ENCODE measurements at places on chromosomes 12 and 14. TPM values are rescaled to one million over a fixed set of nuclear protein-coding genes. Genes with fewer than 3 reads are reported as not detected.

The NTS gene
- 1.8 TPM for total RNA-seq

The HOXC9 gene
- total RNA-seq = not detected

The DPF3 gene
- 34.4 TPM for total RNA-seq

The VASH1 gene
- total RNA-seq = 40.7 TPM

The MANSC1 gene
- 5.6 TPM for total RNA-seq

The CCDC38 gene
- 0.27 TPM for total RNA-seq

The PPP1R1A gene
- 8.8 TPM for total RNA-seq

The GSC gene
- total RNA-seq = 2.0 TPM

The ZNF10 gene
- 48.7 TPM for total RNA-seq

The CLEC7A gene
- 5.1 TPM for total RNA-seq

The E2F7 gene
- 5.2 TPM for total RNA-seq

The ERBB3 gene
- total RNA-seq = 28.4 TPM

The FSCB gene
- total RNA-seq = 0.11 TPM

The NFATC4 gene
- total RNA-seq = 67.8 TPM

The ALG10B gene
- 19.7 TPM for total RNA-seq

The HOXC6 gene
- not detected for total RNA-seq

The INHBE gene
- total RNA-seq = not detected

The SYNDIG1L gene
- 0.60 TPM for total RNA-seq

The KIF5A gene
- 30.1 TPM for total RNA-seq

The C3AR1 gene
- 2.0 TPM for total RNA-seq

The MDGA2 gene
- 25.9 TPM for total RNA-seq

The RAB2B gene
- total RNA-seq = 45.2 TPM

The APOF gene
- total RNA-seq = not detected

The NR4A1 gene
- total RNA-seq = 58.5 TPM

The FOXG1 gene
- 1.2 TPM for total RNA-seq

The ABCD2 gene
- 5.6 TPM for total RNA-seq

The PAWR gene
- total RNA-seq = 40.1 TPM

The RD3L gene
- total RNA-seq = 12.0 TPM

The KLHL33 gene
- 0.99 TPM for total RNA-seq

The TNFAIP2 gene
- 42.7 TPM for total RNA-seq

The GALNT4 gene
- 10.3 TPM for total RNA-seq

Data from camera-type eye (tissue), 1 donor.